Fibroblast of skin of left biceps (primary cell): ENCODE measurements at places on chromosomes 7 and 10.
A peak's percentile ranks its signal among the peaks of the same experiment; 100 is the strongest.

DNA sequence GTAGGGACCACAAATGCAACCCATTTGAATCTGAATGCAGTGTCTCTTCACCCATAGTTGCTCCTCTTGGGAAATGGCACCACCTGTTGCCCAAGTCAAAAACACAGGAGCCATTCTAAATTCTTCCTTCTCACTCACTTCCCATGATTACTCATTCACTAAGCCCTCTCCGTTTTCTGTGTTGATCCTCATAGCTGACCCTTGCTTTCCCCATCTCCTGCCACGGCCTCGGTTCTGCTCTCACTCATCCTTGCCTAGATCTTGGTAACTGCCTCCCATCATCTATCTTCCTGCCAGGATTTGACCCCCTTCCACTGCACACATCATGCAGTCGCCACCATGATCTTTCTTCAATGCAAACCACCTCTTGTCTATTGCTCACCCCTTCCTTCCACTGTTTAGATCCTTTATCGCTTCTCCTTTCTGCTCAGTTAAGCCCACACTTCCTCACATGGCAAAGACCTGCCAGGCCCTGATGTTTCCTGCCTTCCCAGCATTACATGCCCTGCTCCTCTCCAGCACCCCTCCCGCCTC, 19.0 kb upstream of the CPN1 start:
- no peak for DNase-seq

DNA sequence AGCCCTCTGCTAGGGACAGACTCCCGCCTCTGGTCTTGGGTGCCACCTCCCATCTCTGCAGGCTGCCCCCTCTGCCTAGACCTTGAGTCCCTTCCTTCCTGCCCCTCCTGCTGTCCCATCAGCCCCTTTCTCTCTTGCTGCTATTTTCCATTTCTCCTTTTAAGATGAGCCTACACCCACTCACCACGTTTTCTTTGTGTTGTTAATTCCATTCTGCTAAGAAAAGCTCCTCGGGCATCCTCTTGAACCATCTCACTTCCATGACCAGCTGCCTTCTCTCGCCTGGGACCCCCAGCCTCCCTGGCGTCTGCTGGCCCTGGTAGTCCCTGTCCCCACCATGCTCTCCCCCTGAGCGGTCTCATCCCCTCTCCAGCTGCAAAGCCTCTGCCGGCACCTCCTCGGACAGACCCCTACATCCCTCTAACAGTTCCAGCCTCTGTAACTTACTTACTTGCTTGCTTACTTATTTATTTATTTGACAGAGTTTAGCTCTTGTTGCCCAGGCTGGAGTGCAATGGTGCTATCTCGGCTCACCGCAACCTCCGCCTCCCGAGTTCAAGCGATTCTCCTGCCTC, 95.8 kb upstream of the SH2B2 start:
- no peak for DNase-seq

DNA sequence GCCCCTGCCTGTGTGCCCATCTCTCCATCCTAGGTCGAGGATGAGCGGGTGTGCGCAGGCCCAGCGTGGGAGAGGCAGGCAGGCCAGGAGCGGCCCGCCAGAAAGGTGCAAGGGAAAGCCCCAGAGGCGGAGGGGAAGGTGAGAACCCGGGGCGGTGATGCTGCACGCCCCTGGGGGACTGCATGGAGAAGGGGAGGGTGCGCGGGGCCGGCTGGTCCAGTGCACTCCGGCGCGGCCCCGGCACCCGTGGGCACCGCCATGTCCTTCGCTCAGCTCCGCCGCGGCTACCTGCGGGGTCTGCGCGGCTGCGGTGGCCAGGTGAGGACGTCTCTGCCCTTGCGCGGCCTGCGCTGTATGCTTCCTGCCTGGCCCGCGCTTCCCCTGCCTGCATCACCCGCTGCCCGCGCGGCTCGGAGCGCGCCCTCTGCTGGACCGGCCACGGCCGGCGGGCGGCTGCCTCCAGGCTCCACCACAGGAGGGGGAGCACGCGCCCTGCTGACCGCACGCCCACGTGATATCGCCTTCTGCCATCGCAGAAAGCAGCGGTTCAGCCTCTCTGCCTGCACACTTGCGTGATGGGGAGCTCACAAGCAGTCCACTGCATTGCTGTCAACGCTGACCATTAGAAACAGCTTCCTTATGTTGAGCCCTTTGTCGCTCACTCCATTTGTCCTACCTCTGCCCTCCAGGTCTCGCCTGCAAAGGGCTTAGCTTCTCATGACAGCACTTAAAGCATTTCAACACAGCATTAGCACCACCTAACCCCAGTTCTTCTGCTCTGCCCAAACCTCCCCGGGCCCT, 73.9 kb downstream of the CXCL12 start:
- DNase-seq: no peak

- no peak for DNase-seq
Measured at GRCh38 chr7:106216923-106217542, 67.8 kb downstream of the NAMPT start.

DNA sequence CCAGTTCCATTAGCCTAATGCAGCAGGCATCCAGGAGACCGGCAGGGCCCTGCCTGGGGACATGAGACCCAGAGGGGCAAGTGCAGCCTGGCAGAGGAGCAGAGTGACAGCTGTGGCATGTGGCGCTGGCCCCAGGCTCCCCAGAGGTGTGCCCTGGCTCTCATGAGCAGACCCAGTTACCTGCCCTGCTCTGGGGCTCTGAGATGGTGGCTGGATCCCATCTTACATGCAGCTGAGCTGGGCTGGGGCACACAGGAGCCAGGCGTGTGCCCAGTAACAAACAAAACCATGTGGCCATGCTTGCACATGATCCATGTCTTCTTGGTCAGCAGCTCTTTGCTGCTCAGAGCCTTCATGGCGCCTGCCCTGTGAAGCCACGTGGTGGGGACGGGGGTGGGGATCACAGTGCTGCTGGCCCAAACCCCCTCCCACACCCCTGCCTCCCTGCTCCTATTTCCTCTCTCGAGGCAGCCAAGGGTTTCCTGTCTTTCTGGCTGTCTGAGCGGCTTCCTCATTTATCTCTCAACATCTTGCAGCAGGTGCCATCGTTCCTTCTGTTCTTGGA, 40.3 kb upstream of the GTF2I start:
- no peak for DNase-seq

DNA sequence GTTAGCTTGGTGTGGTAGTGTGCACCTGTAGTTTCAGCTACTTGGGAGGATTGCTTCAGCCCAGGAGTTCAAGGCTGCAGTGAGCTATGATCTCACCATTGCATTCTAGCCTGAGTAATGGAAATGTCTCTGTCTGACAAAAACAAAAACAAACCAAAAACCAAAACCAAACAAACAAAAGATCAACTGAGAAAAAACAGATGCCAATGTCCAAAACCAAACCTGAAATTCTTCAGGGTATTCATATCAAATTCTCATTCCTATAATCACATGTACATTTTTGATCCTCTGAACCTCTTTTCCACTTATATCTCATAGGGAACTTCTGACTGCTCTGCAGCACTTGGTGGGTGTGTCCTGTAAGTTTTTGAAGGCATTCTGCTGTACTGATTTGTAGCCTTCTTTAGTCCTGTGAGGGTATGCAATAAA, 87.0 kb downstream of the CDK6 start:
- DNase-seq: no peak

GRCh38 chr7:117841611-117842010, 31.6 kb downstream of the CTTNBP2 start:
- DNase-seq: no peak

DNA sequence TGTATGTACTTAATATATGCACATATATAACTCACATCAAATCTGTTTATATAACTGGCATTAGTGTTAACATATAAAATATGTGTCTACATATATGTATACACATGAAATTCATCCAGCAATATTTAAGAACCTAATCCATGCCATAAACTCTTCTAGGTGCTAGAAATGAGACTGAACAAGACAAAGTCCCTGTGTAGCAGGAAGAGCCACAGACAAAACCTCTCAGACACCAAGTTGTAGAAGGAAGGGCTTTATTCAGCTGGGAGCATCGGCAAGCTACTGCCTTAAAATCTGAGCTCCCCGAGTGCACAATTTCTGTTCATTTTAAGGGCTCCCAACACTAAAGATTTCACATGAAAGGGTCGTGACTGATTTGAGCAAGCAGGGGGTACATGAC, 52.5 kb downstream of the CRPPA start:
- DNase-seq: no peak

DNA sequence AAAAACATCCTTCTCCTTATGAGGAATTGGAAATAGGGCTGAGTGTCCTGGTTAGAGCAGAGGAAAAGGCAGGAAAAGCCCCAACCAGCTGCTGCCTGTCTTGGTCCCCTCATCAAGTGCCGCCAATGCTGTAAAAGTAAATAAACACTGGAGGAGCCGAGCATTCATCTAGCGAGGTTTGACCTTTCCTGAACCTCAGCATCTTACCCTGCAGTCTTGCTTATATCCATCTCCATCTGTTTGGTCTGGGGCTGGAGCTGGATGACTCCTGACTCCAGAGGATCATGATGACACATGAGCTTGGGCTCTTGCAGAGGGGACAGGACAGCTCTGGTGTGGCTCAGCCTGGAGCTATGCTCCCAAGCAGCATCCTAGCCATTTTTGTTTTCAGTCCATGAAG, 501.1 kb downstream of the TNS3 start:
- DNase-seq: no peak

- peak; percentile 5 for DNase-seq
Measured at GRCh38 chr7:11060893-11061292, 87.2 kb downstream of the PHF14 start.

GRCh38 chr10:132104471-132105301, 38.9 kb downstream of the JAKMIP3 start:
- no peak for DNase-seq

DNA sequence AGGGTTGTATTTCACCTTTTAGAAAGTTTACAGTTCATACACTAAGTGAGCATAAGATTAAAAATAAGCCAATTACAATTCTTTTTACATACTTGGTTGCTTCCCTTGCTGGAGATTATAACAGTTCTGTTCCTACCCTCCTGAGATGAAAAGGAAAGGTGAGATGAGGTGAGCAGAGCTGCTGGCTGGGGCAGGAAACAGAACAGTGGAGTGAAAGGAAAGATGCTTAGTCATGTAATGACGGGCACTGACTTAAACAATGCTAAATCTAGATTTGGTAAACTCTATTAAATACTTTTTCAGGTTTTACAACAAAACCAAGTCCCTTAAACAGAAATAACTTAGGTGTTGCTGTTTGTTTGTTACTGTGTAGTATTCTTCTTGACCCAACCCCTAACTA, 19.9 kb upstream of the ZEB1 start:
- DNase-seq: no peak

DNA sequence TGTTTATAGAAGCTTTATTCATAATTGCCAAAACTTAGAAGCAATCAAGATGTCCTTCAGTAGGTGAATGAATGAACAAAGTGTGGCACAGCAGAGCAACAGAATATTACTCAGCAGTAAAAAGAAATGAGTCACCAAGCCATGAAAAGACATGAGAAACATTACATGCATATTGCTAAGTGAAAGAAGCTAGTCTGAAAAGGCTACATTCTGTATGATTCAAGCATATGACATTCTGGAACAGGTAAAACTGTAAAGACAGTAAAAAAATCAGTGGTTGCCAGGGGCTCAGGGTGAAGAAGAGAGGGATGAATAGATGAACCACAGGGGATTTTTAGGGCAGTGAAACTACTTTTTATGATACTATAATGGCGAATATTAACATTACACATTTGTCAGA, 80.9 kb upstream of the APBB1IP start:
- DNase-seq: no peak

GRCh38 chr7:105339404-105340323, 49.1 kb downstream of the SRPK2 start:
- DNase-seq: no peak

DNA sequence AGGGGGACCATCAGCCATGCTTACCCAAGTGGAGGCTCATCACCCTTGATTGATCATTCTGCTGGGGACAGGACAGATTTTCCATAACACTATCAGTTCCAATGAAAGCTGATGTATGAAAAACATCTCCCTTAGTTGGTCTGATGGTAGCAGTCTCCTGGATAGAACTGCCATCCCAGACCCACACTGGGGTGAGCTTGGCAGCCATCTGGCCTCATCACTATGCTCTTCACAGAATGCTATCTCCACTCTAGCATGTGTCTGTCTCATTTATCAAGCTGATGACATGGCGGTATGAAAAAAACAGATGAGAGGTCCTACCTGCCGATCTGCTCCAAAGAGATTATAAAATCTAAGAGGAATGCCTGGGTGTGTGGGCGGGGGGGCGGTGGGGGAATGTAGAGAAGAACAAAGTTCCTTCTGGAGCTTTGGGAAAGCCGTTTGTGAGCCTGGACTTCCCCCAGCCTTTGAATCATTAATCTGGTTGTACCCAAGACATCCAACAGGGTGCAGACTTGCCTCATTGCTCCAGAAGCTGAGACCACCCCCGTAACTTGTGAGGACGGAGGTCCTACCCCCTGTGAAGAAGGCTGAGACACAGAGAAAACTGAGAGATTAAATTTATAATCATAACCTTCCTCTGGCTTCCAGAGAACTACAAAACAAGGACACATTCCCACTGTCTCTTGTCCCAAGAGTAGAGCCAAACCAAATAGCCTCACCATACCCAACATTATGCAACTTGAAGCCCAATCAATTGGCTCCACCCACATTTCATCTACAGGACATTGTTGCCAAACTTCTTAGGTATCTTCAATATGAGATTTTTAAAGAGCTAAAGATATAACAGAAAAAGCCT, 340.8 kb downstream of the KCNMA1 start:
- DNase-seq: no peak

- peak; percentile 17 for DNase-seq
Measured at GRCh38 chr10:115402699-115403098, 309.5 kb downstream of the ATRNL1 start.

- no peak for DNase-seq
Measured at GRCh38 chr7:147809786-147810185, 780.8 kb upstream of the C7orf33 start.

DNA sequence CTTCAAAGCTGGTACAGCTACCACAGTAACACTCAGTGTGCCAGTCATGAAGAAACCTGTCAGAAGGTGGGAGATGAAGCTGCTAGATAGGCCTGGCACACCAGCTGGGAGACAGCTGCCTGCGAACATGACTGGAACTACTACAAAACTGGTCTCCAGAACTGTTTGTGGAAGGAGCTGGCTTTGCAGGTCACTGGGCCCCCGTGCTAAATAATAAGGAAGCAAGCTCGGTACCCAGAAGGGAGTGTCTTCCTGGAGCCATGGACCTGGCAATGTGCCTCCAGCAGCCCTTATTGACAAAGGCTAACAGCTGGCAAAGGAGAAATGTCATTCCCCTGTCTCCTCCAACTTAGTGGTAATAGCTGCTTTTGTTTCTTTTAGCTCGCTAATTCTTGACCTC, 1217.6 kb upstream of the LRRN3 start:
- DNase-seq: no peak
